ENCODE measurements at places on chromosomes 5 and 9.

GRCh38 chr9:118336250-118336942 is 632.2 kb downstream of the TLR4 start:
- DNase-seq = no peak

DNA sequence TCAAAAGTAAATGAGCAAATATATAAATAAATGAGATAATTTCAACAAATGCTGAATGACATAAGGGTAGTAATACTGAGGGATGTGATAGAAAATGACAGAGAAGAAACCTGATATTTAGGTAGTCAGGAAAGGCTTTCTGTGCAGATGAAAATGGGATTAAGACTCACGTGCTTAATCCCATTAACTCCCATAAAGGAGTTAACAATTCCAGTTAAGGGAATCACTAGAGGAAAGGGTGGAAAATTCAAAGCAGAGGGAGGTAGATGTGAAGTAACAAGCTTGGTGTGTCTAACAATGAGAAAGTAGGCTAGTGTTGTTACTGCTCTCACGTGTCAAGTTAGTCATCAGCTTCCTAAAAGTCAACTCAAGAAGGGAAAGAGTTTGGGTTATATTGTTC is 90.5 kb upstream of the TRIM32 start:
- DNase-seq = no peak

GRCh38 chr9:2810420-2811075 is 33.3 kb downstream of the PUM3 start:
- DNase-seq = no peak

DNA sequence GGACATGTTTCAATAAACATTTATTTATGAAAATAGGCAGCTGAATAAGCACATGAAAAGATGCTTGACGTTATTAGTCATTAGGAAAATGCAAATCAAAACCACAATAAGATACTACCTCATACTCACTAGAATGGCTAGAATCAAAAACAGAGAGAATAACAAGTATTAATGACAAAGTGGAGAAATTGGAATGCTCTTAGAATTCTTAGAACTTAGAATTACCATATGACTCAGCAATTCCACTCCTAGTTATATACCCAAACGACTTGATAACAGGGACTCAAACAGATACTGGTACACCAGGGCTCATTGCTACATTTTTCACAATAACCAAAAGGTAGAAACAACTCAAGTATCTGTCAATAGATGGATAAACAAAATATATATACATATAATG is 15.1 kb upstream of the TRIM36 start:
- DNase-seq = no peak

- DNase-seq = no peak
Observed at GRCh38 chr5:156618601-156619000, 231.5 kb upstream of the PPP1R2B start.

DNA sequence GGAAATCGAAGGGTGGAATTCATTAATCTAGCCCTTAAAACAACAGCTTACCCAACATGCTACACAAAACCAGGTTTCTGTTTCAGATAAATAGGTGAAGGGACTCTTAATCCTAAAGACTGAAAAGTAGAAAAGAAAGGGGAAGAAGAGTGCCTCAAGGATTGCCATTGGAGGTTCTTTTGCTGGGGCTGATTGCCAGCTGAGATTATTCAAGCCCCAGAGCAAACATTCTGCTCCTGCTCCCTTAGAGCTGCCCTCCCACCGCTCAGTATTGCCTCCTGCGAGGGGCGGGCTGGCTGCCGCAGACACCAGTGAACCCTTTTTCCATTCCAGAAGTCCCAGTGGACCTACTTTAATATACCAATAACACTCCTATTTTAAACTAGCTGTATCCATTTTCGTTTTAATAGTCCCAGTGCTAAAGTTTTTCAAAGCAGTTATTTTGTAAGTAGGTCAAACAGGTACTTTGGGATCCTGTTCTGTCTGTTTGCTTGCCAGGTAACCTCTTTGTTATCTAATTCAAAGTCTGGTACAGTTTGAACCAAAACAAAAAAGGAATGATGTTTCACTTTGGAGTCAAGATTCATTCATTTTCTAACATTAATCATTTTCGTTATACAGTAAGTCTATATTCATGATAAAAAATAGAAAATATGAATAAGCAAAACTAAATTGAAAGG is 38.6 kb downstream of the HMGCS1 start:
- no peak for DNase-seq

DNA sequence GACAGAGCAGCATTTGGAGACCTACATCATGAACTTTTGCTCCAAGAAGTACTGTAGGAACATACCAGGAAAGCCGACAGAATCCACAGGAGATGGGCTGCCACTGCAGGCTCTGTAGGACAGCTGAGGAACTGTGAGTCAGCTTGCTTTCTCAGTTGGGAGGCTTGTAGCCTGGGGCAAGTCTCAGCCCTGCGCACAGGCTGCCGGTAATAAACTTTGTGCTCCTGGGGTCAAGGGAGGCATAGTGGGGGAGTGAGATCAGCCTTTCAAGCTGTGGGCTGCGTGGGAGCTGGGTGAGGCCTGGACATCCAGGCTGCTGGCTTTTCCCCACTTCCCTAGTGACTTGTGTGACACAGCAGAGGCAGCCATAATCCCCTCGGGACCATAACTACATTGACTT is 718.0 kb upstream of the CDH10 start:
- no peak for DNase-seq

GRCh38 chr5:157370967-157371366 is 89.0 kb upstream of the NIPAL4 start:
- no peak for DNase-seq

DNA sequence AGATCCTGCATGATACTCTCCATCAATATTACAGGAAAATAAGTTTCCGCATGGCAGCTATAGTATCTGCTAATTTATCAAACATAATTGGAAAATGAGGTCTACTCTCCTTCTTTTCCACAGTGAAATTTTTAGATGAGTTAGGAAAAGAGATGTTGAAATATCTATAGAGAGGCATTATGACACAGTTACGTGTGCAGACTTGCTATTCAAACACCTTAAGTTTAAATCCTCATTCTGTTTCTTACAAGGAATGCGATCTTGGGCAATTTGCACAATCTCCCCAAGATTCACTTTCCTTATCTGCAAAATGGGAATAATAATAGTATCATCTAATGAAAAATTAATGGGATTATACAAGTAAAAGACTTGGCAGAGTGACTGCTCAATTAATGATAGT is 91.7 kb upstream of the SLCO6A1 start:
- no peak for DNase-seq

DNA sequence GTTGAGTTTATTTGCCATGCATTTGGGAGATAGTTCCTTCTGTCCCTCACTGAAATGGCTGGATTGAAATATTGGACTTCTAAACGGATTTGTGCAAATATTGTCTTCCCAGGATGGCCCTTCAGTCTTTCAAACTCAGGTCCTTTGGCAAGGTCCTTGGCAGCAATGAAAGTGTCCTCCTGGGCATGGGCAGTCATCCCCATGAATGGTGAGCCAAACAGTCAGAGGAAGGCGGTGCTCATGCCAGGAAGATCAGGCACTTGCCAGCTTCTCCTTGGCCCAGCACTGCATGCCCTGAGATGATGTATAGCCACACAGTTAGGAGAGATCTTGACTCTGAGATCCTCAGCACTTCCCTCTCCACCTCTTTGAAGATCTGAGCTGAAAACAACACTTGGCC is 221.4 kb upstream of the KLF4 start:
- no peak for DNase-seq

All from stimulated activated CD4-positive, alpha-beta T cell treated with anti-CD3 and anti-CD28 coated beads, Interleukin-1b, Interleukin-23, amount 100 ng/mL, for 1 hour (primary cell).